ENCODE measurements at places on chromosomes 1 and 21. TPM values are rescaled to one million over a fixed set of nuclear protein-coding genes. Genes with fewer than 3 reads are reported as not detected.

GRCh38 chr1:108572182-108572581 is 12.3 kb downstream of the EEIG2 start:
- H3K27me3 ChIP-seq = no peaks in the 10 kb centered on the region
- H3K27ac ChIP-seq = no peak overlapping the region
- H3K36me3 ChIP-seq = no peaks in the 10 kb centered on the region
- H3K4me3 ChIP-seq = no peak overlapping the region
- DNase-seq = no peak

- no peaks in the 10 kb centered on the region for H3K4me1 ChIP-seq
- no peaks in the 10 kb centered on the region for H3K27me3 ChIP-seq
- H3K4me3 ChIP-seq = no peak overlapping the region
Measured at GRCh38 chr1:232818040-232818439, 12.8 kb downstream of the MAP10 start.

DNA sequence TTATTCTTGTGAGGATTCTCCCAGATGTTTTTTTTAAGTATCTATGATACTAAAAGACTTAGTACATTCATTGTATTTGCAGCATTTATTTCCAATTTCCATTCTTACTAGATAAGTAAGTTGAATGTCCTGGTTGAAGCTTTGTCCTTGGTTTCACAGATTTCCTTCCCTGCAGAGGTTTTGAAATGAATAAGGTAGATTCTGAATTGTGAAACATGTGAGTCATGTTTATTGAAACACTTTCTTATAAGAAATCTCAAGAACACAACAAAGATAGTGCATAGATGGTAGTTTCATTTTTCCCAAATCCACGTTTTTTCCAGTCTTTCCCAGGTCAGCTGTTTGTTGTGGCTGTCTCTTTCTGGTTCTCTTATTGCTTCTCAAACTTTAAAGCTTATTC is 24.8 kb downstream of the GABPA start:
- H3K27me3 ChIP-seq = no peaks in the 10 kb centered on the region
- no peak for DNase-seq
- no peaks in the 10 kb centered on the region for H3K4me1 ChIP-seq
- H3K27ac ChIP-seq = no peak overlapping the region

- no peak overlapping the region for H3K4me3 ChIP-seq
- H3K27me3 ChIP-seq = no peaks in the 10 kb centered on the region
- H3K4me1 ChIP-seq = peaks cover 7% of the 10 kb centered on the region
- peaks cover 1% of the 10 kb centered on the region for H3K36me3 ChIP-seq
- no peak overlapping the region for H3K27ac ChIP-seq
Measured at GRCh38 chr21:45468971-45469272, 64.0 kb downstream of the COL18A1 start.

DNA sequence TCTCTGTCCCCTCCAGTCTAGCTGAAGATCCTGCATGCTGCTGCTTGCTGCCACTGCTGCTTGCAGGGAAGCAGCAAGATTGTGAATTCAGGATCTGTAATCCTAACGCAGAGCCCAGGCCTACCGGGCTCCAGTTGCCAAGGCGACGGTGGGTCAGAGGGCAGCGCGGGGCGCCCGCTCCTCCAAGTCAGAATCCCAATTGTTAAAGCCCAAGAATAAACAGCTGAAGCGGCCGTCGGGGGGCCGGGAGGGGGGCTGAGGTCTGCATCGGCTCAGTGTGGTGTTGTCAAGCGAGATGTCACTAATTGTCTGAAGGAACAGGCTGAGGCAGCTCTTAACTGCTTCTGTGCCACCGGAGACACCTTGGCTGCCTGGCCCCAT is 36.8 kb downstream of the AHDC1 start:
- H3K4me1 ChIP-seq = peaks cover 66% of the 10 kb centered on the region
- H3K4me3 ChIP-seq = no peak overlapping the region
- no peak overlapping the region for H3K27ac ChIP-seq

DNA sequence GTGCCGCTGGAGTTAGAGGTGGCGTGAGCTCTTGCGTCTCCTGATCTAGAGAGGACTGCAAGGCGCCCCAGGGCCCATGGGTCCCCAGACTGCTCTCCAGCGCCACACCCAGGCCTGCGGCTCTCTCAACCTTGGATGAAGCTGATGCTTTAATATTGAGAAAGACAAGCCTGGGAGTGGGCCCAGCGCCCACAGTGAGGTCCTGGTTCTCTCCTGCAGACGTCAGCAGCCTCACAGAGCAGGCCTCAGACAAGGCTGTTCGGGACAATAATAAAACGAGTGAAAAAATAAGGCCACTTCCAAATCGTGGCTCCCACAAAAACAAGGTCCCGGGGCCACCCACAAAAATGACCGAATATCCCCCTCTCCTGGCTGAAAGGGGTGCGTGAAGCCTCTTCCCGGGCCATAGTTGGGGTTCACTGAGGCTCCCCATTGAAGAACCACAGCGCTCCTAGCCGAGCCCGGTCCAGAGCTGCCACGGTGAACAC is 6.0 kb upstream of the DNMT3L start:
- no peak for DNase-seq
- no peaks in the 10 kb centered on the region for H3K36me3 ChIP-seq
- H3K27me3 ChIP-seq = no peaks in the 10 kb centered on the region
- H3K4me3 ChIP-seq = no peak overlapping the region
- H3K27ac ChIP-seq = no peak overlapping the region
- H3K4me1 ChIP-seq = no peaks in the 10 kb centered on the region

DNA sequence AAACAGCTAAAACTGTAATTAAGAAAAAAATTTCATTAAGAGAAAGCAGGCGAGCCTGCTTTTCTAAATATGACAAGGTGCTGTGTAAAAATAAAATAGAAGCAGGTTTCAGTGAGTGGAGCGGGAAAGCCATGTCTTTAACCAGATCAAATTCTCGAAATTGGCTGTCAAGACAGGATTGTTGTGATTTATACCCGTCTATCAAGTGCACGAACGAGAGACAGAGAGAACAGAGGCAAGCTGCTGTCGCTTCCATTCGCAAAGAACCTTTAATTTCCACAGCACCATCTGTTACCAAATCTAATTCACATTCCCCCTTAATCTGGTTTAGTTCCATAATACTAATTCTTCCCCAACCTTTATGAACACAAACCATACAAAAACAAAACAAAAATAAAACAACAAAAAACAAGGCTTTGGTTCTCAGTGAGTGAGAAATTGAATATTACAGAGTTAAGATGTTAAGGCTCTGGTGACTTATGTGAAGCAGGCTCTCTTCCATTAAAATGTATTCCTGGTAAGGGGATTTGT is 35.0 kb downstream of the ESRRG start:
- no peaks in the 10 kb centered on the region for H3K4me1 ChIP-seq
- H3K27ac ChIP-seq = no peak overlapping the region
- H3K27me3 ChIP-seq = no peaks in the 10 kb centered on the region
- no peaks in the 10 kb centered on the region for H3K36me3 ChIP-seq
- no peak for DNase-seq
- H3K4me3 ChIP-seq = no peak overlapping the region

GRCh38 chr21:28485301-28486022 is 507.2 kb downstream of the LTN1 start:
- no peak overlapping the region for H3K27ac ChIP-seq
- no peaks in the 10 kb centered on the region for H3K4me1 ChIP-seq
- no peak overlapping the region for H3K4me3 ChIP-seq
- H3K27me3 ChIP-seq = no peaks in the 10 kb centered on the region

GRCh38 chr1:172671591-172671990 is 12.7 kb downstream of the FASLG start:
- H3K27me3 ChIP-seq = no peaks in the 10 kb centered on the region
- no peak for DNase-seq
- no peaks in the 10 kb centered on the region for H3K36me3 ChIP-seq
- H3K4me3 ChIP-seq = no peak overlapping the region

Gene MASP2
- not detected for total RNA-seq

Gene CRP
- total RNA-seq = not detected

DNA sequence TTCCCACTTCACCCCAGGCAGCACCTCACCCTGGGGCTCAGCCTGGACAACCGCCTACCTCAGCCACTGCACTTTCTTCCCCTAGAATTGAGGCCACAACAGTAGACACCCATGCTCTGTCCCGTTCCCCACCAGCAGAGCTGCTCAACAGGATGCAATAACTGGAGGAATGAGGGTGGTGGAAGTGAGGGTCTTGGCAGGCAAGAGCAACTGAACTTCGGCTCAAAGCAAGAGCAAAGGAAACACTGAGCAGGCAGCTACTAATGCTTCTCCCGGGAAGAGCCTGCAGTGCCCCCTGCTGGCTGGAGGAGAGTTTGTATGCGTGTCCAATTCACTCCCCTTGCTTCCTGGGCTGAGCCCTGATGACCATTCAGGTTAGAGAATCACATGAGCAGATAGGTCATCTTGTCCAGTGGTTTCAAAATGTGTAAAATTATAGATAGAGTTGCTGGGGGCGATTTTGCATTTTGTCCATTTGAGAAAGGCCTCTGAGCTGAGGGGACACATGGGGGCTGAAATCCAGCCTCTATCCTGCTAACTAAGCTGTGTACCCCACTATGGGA is 13.9 kb downstream of the NT5C1A start:
- no peak overlapping the region for H3K4me3 ChIP-seq
- H3K4me1 ChIP-seq = peaks cover 2% of the 10 kb centered on the region
- DNase-seq = peak; percentile 74
- H3K27ac ChIP-seq = no peak overlapping the region

GRCh38 chr1:26190373-26190987 is at the start of gene CATSPER4:
TSS of gene CATSPER4 (plus strand) at chr1:26190602. CDS start at chr1:26190628, 26 bp downstream.
- H3K4me3 ChIP-seq = no peak within 1 kb of the TSS
- H3K36me3 ChIP-seq = no peaks in the 10 kb centered on the region
- no peaks in the 10 kb centered on the region for H3K27me3 ChIP-seq
- no peaks in the 10 kb centered on the region for H3K4me1 ChIP-seq

GRCh38 chr1:167454894-167455785 is 63.2 kb downstream of the CD247 start:
- no peaks in the 10 kb centered on the region for H3K36me3 ChIP-seq
- H3K4me1 ChIP-seq = no peaks in the 10 kb centered on the region
- H3K27ac ChIP-seq = peak overlapping the region; percentile 92
- DNase-seq = peak; percentile 32
- H3K27me3 ChIP-seq = peaks cover 17% of the 10 kb centered on the region

- no peaks in the 10 kb centered on the region for H3K36me3 ChIP-seq
- H3K27me3 ChIP-seq = peaks cover 3% of the 10 kb centered on the region
- DNase-seq = no peak
Measured at GRCh38 chr1:239566074-239566473, 179.7 kb downstream of the CHRM3 start.

- no peak for DNase-seq
- H3K36me3 ChIP-seq = no peaks in the 10 kb centered on the region
- no peak overlapping the region for H3K4me3 ChIP-seq
- peaks cover 13% of the 10 kb centered on the region for H3K4me1 ChIP-seq
- no peaks in the 10 kb centered on the region for H3K27me3 ChIP-seq
Measured at GRCh38 chr1:6396998-6397397, 3.4 kb upstream of the ACOT7 start.

DNA sequence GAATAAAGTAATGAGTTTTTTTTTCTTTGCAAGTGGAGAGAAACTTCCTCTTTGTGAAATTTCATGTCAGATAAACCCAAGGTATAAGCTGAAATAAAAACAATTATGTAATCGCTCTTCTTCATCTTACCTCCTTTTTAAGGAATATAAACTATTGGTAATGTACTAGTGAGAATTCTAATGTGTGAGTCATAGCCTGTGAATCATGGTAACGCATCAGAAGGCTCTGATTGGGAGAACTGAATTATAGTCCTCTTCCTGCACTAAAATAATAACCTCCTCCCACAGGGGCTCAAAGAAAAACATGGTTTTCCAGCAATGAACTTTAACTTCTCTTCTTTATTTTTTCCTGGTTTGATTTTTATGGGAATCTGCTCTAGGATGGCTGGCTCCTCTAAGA is 57.1 kb upstream of the COX20 start:
- no peak for DNase-seq
- no peaks in the 10 kb centered on the region for H3K36me3 ChIP-seq
- H3K27ac ChIP-seq = no peak overlapping the region
- H3K4me3 ChIP-seq = no peak overlapping the region

Gene NHLH1
- 0.09 TPM for total RNA-seq

Gene MRAP
- total RNA-seq = not detected

DNA sequence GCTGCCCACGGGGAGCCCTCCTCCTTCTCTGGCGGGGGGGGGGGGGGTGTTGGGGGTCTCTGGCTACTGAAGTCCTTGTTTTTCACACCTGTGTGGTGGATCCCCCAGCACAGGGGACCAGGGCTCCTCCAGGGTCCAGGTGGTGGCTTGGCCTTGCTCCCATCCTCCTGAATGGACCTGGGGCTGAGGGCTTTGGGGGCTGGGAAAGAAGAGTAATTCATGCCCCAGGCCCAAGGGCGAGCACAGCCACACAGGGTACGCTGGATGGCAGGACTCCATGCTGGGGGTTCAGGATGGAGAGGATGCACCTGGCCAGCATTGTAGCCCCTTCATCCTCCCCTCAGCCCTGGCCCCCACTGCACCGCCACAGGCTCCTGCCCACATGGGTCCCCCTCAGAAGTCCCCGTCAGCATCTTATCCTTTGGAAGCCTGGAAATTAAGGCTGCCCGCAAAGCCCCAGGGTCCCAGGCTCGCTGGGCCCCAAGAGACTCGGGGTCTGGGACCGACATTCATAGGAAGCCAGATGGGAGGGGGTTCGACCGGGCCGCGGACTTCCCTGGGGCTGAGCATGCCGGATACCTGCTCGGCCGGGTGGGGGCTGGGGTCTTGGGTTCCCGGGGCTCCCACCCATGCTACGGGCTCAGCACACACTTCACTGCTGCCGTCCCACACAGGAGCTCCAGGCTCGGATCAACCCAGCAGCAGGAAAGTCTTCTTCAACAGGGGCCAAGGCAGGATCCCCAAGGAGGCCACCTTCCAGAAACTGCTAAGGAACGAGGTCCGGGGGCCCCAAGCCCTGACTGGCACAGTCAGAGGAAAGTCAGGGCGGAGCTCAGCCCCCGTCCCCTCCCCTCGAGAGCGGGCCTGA is 49.0 kb upstream of the ACTRT2 start:
- no peak overlapping the region for H3K4me3 ChIP-seq
- no peaks in the 10 kb centered on the region for H3K36me3 ChIP-seq
- no peak for DNase-seq
- no peaks in the 10 kb centered on the region for H3K4me1 ChIP-seq
- H3K27ac ChIP-seq = no peak overlapping the region

- H3K4me1 ChIP-seq = no peaks in the 10 kb centered on the region
- H3K4me3 ChIP-seq = no peak overlapping the region
- H3K27me3 ChIP-seq = peaks cover 3% of the 10 kb centered on the region
- no peaks in the 10 kb centered on the region for H3K36me3 ChIP-seq
Measured at GRCh38 chr1:204201348-204202040, 5.2 kb upstream of the KISS1 start.

GRCh38 chr1:214475331-214475730 is 76.1 kb downstream of the PTPN14 start:
- H3K36me3 ChIP-seq = no peaks in the 10 kb centered on the region
- no peak for DNase-seq
- peaks cover 7% of the 10 kb centered on the region for H3K4me1 ChIP-seq

DNA sequence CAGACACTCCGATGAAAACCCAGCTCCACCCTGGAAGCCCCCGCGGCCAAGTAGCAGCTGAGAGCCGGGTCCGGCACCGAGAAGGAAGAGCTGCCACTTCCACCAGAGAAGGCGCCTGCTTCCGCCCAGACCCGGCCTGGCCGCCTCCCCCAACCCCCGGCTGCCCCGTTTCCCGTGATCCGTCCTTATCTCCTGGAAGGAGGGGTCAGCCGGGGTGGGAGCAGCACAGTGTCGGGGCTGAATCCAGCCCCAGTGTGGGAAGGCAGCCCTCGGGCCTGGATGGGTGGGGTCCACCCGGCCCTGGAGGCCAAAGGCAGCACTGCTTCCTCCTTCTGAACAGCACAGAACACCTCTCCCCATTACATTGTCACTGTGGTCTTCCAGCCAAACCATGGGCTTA is 69.4 kb downstream of the MEGF6 start:
- peak overlapping the region; percentile 62 for H3K27ac ChIP-seq
- no peaks in the 10 kb centered on the region for H3K36me3 ChIP-seq
- peak; percentile 49 for DNase-seq
- H3K27me3 ChIP-seq = no peaks in the 10 kb centered on the region
- peaks cover 18% of the 10 kb centered on the region for H3K4me1 ChIP-seq
- H3K4me3 ChIP-seq = no peak overlapping the region

Gene RIMS3
- 1.7 TPM for total RNA-seq

Gene ITLN2
- 13.8 TPM for total RNA-seq

Gene SLAMF8
- total RNA-seq = 40.7 TPM

Data from lung (tissue), 17 donors.